Activated T-cell treated with anti-CD3 and anti-CD28 coated beads for 24 hours (primary cell): ENCODE measurements at places on chromosomes 6 and 20.

DNA sequence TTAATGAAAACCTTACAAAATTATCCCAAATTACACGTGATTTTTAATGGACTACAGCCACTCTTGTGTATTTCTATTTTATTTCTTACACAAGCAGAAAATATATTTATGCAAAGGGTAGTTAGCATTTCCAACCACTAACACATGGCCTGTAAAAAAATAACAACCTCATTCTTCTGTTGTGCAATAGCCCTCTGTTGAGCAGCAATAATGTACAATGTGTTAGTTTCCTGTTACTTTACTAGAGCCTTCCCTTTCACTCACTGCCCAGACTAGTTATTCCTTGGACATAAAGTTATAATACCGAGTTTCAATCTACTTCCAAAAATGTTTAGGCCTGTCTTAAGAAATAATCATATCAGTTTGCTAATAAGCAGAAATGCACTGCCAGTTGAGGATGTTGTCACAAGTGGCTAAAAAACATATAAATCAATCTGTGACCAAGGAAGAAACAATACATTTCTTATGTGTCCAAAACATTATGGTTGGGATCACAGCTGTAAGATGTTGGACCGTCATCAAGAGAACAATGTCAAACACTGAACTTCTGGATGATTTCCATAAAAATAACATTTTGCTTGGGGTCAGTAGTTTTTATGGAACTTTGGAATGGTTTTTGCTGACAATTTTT lies 73.6 kb upstream of the RNF146 start:
- no peak for DNase-seq

- DNase-seq = no peak
These were observed 52.7 kb downstream of the IL20RA start for GRCh38 chr6:136992113-136992512.

GRCh38 chr6:28651161-28651560 lies 125.5 kb downstream of the GPX5 start:
- no peak for DNase-seq

- no peak for DNase-seq
These were observed 189.0 kb downstream of the ANKRD60 start for GRCh38 chr20:58039274-58040092.

- DNase-seq = no peak
These were observed 110.6 kb downstream of the BACH2 start for GRCh38 chr6:90186026-90186425.

DNA sequence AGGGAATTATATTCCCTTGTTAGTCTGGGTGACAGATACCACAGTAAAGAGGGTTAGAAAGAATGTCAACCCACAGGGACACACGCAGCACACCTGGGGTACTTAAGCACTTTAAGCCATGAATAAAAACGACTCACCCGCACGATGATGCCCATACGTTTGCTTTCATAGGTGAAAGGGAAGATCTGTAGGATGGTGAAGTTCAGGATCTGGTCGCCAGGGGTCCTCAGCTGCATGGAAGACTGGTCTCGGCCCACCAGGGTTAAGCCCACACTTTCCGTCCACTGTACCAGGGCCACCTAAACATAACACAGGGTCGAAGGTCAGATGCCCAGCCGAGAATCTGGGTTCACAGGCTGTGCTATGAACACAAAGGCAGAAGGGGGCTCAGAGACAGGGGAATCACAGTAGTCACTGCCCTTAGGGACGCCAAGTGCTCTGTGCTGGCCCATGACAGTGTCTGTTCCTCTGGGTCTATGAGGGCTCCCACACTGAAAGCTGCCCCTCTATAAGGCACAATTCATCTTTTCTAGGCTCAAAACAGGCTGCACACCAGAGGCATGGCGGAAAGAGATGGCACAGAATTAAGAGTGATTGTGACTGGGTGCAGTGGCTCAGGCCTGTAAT lies 96.8 kb upstream of the NFATC2 start:
- DNase-seq = peak; percentile 52

DNA sequence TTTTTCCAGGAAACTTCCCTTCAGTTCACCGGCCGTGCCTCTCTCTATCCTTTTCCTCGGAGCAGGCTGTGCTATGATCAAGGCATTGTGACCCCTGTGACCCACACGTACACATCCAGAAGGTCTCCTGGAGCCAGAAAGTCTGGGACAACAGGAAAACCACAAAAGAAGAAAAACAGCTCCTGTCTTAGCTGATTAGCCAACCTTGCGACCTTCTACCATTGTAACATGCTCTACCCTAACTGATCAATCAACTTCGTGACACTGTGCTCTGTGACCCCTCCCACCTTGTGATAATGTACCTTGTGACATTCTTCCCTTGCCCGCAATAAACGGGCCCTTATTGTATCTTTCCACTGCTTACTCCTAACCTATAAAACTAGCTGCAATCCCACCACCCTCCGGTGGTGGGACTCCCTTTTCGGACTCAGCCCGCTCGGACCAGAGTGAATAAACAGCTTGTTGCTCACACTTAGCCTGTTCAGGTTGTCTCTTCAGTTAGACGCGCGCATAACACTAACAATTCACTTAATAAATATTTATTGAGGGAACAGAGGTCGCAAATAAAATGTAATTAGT lies 24.2 kb downstream of the ZNF311 start:
- peak; percentile 40 for DNase-seq

DNA sequence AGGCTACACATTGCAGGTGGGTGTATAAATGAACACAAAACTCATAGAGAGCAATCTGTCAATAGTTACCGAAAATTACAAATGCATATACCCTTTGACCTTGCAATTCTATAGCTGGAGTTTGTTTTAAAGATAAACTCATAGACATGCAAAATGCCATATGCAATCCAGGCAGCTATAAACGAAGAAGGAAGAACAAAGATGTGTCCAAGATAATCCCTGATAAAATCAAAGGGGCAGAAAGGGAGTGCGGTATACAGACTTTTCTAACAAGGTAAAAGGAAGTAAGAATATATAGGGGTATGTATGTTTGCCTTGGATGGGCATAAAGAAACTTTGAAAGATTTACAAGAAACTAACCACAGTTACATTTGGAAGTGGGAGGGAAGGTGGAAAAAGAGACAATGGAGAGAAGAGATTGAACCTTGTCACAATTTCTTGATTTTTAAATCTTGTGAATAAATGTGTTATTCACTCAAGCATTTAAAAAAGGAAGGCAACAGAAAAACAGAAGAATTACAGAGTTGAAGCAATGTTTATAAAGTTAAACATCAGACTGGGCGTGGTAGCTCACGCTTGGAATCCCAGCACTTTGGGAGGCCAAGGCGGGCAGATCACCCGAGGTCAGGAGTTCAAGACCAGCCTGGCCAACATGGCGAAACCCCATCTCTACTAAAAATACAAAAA lies 29.9 kb downstream of the FAM8A1 start:
- no peak for DNase-seq

GRCh38 chr6:109821428-109821827 lies 130.3 kb downstream of the FIG4 start:
- no peak for DNase-seq

DNA sequence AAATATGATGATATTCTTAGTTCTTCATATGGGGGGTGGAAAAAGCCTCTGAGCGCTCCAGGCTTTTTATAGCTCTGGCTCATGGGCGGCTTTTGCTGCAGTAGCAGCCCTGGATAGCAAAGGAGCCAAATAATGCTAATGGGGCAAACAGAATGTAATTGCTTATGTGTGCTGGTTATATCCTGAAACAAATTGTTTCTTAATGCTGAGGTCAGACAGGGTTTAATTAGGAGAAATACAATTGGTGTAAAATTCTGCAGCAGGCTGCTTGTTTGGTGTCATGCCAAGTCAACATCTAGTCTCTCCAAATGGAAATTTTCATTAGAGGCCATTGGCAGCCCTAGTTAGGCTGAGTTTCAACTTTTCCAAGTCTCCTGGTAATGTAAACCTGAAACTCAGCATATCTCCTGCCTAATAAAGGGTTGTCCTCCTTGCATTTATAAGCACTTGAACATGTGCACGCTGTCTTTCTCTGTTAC lies 530.1 kb upstream of the NOX3 start:
- no peak for DNase-seq

DNA sequence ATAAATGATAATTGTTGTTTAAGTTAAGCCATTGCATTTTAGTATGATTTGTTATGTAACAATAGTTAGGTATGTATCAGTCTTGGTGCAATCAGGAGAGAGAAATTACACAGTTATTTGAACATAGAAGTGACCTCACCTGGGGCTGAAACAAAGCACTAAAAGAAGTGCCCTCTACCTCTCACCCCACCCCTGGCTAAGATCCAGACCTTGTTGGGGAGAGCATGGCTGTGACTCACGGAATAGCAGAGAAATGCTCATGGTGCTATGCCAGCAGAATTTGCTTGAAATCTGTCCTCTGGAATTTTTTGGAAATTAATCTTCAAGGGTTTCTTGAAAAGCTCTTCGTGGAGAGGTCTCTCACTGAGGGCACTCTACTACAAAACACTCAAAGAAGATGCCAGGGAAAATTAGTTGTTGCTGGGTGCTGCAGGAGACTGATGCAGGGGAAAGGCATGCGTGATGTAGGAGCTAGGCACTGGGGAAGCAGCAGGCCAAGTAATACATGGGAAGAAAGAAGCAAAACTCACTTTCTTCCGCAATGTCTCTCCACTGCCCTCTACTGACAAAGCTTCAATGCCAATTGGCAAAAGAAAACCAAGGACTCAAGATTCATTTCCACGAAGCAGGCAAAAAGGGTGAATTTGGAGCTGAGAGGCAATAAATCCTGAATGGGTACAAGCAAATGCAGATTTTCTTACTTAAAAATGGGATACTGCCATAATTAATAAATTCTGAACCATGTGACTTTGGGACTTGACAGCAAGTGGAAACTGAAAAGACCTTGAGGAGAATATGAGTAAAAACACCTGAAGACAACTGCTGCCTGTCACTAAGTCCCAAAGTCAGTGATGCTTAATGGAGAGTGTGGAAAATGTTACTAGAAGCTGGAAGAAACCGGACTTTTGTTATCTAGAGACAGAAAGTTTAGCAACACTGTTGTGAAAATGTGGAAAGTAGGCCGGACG lies 136.3 kb upstream of the ZNF184 start:
- no peak for DNase-seq

- no peak for DNase-seq
These were observed 43.6 kb upstream of the FAM50B start for GRCh38 chr6:3805448-3806123.

- DNase-seq = no peak
These were observed 47.2 kb upstream of the IPCEF1 start for GRCh38 chr6:154403788-154404187.

DNA sequence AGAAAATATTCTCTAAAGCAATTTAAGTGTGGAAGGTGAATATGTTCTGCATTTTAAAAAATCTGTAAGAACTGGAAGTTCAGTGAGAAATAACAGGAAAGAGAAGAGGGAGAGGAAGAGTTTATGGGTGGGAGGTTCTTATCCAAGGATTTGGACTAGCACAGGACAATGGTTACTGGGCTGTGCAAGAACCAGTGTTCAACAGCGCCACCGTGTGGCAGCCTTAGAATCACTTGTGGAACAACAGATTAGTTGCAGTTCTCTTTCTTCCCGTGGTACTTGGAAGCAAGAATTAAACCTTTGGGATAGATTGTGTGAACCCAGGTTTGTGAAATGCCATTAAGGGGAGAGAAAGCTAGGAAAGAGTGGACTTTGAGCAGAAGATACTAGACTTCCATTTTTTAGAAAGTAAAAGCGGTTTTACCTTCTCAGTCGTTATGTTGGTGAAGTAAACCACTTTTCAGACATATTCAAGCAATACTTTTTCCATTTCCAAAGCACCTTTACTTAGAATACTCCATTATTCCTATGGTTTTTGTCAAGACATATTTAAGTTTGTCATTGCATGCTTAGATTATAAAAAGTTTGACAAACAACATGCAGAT lies 436.7 kb downstream of the RNF144B start:
- DNase-seq = peak; percentile 1

DNA sequence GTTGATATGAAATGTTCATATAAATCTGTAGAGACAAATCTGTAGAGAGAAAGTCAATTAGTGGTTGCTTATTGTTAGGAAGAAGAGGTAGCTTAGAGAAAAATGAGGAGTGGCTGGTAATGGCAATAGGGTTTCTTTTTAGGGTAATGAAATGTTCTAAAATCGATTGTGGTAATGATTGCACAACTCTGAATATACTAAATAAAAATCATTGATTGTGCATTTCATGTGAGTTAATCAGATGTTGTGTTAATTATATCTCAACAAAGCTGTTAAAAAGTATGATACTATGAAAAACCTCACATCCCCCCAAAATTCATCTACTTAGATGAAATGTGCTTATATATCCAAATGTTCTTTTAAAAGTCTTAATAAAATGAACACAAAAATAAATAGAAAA lies 84.2 kb downstream of the CEP57L1 start:
- DNase-seq = no peak

DNA sequence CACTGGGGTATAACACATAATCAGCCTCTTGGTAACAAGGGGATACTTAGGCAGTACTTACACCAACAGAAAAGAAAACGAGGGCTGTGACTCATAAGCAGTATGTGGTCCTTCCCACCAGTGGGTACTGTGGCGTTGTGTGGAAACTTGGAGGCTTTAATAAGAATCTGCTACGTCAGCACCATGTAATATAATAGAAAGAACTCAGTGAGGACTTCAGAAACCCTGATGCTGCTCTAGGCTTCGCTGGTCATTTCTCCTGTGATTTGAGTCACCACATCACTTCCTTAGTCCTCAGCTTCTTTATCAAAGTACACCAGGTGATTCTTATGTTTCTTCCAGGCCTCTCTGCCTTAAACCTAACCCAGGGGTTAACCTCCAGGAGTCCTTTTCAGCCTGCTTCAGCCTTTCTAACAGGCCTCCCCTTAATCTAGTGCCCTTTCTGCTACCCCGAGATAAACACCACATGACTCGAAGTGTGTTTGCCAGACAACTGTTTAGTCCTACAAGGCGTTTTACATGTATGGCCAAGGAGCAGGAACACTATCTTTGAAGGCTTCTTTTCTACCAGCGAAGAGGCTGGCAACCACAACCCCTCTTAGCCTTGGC lies 68.5 kb downstream of the FYN start:
- DNase-seq = peak; percentile 57

- no peak for DNase-seq
These were observed 98.8 kb downstream of the SLC35B3 start for GRCh38 chr6:8336406-8337057.

DNA sequence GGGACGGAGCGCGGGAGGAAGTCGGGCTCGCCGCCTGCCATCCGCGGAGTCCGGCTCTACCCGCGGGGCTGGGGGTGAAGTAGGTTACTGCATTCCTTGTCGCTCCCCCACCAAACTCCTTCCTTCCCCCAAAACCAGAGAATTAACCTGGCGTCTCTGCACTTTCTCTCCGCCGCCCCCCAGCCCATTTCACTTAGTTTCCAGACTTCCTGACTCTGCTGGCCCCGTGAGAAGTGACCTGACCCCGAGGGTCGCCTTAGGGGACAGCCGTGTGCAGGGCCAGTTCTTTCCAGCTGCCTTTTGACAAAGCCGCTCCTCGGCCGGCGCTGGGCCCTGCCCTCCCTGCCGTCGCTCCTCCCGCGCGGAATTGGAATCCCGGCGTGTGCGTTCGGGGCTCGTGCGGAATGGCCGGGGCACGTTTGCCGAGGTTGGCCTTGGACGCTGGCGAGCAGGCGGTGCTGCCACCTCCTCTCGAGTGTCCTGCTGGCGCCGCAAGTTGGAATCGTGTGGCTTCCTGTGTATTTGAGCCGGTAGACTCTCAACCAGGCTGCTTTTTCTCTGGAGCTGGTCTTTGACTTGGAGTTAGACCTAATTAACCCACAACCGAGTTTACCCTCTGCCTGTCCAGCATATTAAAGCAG lies 650 bp downstream of the DCBLD1 start:
- DNase-seq = no peak

- no peak for DNase-seq
These were observed 46.8 kb downstream of the EIF2S2 start for GRCh38 chr20:34065260-34065659.

GRCh38 chr6:82364087-82365015 lies 734 bp downstream of the TPBG start:
- DNase-seq = no peak

GRCh38 chr20:63107449-63108200 lies 100.9 kb upstream of the BHLHE23 start:
- no peak for DNase-seq
